ENCODE measurements at places on chromosomes 12 and 14.

DNA sequence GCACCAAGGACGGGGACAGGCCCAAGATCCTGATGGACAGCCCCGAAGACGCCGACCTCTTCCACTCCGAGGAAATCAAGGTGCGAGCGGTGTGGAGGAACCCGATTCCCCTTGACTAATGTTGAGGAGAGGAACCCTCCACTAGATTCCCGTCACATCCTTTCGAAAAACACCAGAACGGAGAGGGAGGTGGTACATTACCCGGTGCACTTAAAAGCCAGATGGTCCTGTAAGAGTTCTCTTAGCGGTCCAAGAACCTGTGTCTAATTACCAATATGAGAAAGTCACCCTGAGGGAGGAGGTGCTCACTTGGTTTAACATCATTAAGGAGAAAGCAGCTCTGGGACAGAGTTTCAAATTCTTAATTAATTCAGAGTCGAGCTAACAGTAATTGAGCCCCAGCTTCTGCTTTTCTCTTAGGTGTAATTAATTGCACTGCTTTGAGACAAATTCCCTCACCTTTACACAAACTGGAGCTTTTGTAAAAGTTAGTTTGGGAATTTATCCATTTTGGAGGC, 450 bp downstream of the PRKAB1 start:
- DNase-seq, result no peak

DNA sequence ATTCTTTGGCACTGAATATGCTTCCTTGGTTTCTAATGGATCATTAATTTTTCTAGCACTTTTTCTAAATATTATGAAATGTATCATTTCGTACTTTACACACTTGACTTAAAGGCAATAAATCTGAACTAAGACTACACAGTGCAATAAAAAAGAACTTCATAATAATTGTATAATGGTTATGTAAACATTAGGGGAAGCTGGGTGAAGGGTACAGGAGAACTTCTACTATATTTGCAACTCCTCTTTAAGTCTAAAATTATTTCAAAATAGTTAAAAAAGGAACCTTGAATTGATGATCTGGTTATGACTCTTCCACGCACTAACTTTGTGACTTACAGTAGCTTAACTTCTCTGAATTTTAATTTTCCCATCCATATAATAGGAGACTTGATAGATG, 5.1 kb upstream of the NOVA1 start:
- no peak for DNase-seq

GRCh38 chr12:9344541-9344940, 136.3 kb upstream of the PZP start:
- DNase-seq, result no peak

DNA sequence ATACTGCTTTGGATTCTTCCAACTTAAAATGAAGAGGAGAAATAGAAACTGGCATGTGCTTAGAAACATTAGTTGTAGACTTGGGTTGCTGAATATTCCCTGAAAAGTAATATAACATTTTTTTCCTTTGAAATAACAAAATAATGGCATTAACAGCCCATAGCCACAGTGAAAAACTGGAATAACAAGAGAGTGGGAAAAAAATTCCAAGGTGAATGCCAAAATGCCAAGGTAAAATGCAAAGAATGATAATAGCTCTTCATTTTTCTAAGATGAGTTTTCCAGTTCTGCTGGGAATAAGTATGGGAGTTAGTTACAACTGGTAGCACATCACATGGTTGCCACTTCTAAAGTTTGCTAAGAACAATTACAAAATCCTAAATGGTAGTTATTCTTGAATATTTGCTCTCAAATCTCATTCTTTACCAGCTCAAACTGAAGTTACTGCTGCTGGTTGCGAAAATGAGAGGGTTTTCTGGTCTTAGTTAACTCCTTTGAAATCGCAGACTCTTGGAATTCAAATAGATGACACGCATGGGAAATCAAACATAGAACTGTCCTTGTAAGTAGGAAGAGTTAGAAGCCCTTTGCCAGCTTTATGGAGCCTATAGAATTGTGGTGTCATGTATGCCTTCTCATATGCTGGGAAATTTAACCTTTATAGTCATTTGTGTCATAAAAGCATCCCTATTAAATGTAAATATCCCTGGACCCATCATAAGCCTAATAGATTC, 165.0 kb upstream of the DCN start:
- DNase-seq, result no peak

DNA sequence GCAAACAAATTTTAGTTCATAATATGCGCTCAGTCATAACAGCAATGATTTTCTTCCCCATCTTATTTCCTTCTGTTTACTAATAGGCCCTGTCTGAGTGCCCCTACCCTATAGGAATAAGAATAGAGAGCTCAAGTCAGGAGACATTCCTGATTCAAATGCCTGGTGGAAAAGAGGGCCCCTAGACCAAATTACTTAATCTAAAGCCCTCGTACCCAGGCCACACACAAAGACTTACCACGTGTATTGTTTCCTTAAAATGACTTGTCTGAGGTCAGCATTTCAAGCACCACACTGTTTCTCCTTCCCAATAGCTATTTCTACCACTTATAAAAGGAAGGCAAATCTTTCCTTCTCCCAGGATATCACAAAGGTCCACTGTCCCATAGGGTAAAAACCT, 314.9 kb upstream of the TMTC1 start:
- no peak for DNase-seq

All from T-helper 2 cell (primary cell).